ENCODE measurements at places on chromosomes 3 and 15.

GRCh38 chr3:28485164-28485563 is 136.5 kb upstream of the AZI2 start:
- DNase-seq: no peak

- no peak for DNase-seq
Measured at GRCh38 chr15:94263341-94264273, 32.2 kb downstream of the MCTP2 start.

GRCh38 chr3:196555295-196555694 is 13.1 kb downstream of the WDR53 start:
- no peak for DNase-seq

- no peak for DNase-seq
Measured at GRCh38 chr3:32292085-32292796, 53.8 kb downstream of the CMTM8 start.

- DNase-seq: no peak
Measured at GRCh38 chr3:133127381-133127780, 89.2 kb downstream of the TMEM108 start.

- DNase-seq: no peak
Measured at GRCh38 chr15:75171408-75171807, 30.3 kb upstream of the C15orf39 start.

- no peak for DNase-seq
Measured at GRCh38 chr15:34987609-34988026, 469 bp downstream of the ZNF770 start.

- DNase-seq: no peak
Measured at GRCh38 chr3:22691856-22692628, 511.1 kb upstream of the UBE2E2 start.

DNA sequence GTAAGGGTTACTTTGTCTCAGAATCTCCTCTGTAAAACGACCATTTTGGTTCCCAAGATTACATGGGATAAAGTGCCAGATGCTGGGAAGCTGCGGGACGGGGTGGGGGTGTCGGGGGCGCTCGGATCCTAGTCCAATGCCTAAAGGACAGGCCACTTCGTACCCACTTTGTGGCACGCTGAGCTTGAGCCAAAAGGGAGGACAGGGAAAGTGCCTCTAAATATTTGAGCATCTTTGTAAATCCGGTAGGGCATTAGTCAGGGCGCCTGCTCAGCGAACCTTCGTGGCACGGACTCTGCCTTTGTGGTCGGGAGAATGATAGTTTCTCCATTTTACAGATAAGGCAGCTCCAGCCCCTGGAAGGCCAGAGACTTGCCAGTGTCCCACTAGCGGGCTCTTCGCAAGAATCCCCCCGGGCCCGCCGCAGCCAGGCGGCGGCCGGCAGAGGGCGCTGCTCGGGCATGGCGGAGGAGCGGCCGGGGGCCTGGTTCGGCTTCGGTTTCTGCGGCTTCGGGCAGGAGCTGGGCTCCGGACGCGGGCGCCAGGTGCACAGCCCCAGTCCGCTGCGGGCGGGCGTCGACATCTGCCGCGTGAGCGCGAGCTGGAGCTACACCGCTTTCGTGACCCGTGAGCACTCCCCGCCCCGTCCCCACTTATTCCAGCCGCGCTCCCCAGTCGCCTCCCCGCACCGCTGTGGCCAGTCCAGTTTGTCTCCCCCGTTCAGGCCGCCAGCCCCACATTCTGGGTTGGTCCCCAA is 1.8 kb downstream of the RCCD1 start:
- DNase-seq: peak; percentile 16

GRCh38 chr15:78351539-78351938 is 11.4 kb downstream of the CRABP1 start:
- no peak for DNase-seq

GRCh38 chr15:99438691-99439523 is 126.9 kb upstream of the MEF2A start:
- no peak for DNase-seq

DNA sequence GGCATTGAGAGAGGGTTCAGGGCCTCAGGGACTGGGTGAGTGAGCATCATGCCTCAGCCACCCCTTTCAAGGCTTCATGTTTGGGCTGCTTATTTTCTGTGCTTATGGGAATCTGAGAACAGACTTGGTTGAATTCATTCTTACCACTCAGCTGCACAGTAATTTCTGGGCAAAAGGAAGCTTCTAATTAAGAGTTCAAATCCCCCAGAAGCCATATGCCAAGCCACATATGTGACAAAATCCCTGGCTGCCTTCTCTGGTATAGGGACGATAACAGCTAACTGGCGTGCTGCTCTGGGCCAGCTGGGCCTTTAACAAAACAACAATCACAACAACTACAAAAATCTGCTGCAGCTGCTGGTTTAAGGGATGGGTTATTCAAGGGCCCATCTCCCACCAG is 181.0 kb upstream of the ANKRD28 start:
- DNase-seq: no peak

- no peak for DNase-seq
Measured at GRCh38 chr3:46564190-46565021, 1.7 kb downstream of the LRRC2 start.

DNA sequence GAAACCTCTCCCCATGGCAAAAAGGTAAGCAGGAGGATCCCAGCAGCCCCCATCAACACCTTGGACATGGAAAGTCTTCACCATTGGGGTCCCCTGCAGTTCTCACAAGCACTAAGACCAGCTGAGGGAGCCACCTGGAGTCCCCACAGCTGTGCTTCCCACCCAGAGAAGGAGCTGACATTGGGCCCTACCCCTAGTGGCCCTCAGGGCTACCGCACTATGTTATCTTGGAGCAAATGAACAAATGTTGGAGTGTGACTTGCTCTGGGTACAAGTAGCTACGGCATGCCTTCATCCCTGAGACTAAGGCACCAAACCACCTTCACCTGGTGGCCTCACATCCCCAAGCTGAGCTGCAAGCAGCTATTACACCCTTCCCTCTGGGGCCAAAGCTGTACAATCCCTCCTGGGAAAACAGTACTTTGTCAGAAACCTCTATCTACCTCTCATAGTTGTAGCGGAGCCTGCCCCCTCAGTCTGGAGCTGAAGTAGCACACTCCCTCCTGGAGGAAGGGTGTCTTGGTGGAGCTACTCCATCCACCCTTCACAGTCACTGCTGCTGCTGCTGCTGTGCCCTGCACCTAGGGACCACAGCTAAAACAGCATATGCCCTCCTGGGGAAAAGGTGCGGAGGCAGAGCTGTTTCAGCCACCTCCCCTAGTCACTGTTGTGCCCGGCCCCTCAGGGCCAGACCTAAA is 42.7 kb downstream of the SERP1 start:
- no peak for DNase-seq

- DNase-seq: peak; percentile 37
Measured at GRCh38 chr3:184361532-184361931, at the start of the genes CLCN2 and POLR2H. CLCN2 (minus strand) TSS chr3:184361605; CDS start chr3:184361479, 126 bp downstream. POLR2H (plus strand) TSS chr3:184361710; CDS start chr3:184363493, 1,783 bp downstream.

GRCh38 chr15:76460871-76461270 is 124.3 kb downstream of the ISL2 start:
- DNase-seq: no peak

DNA sequence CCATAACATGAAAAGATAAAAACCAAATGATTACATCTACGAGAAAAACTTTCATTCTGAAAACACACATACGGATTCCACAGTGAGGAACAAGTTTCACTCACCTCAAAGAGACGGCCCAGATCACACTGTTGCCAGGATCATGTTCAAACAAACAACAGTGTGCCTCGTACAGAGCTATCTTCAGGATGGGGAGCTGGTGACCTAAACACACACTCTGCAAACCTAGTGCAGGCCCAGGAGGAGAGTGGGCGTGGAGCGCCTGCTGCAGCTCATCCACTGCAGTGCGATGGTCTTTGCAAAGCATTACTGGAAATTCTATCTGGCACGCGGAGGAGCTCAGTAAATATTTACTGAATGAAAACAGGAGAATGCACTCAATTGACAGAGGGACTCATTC is 38.5 kb downstream of the TAMM41 start:
- DNase-seq: no peak

- DNase-seq: no peak
Measured at GRCh38 chr3:69821133-69821532, 81.9 kb downstream of the MITF start.

- no peak for DNase-seq
Measured at GRCh38 chr3:18593231-18593630, 168.1 kb upstream of the SATB1 start.

DNA sequence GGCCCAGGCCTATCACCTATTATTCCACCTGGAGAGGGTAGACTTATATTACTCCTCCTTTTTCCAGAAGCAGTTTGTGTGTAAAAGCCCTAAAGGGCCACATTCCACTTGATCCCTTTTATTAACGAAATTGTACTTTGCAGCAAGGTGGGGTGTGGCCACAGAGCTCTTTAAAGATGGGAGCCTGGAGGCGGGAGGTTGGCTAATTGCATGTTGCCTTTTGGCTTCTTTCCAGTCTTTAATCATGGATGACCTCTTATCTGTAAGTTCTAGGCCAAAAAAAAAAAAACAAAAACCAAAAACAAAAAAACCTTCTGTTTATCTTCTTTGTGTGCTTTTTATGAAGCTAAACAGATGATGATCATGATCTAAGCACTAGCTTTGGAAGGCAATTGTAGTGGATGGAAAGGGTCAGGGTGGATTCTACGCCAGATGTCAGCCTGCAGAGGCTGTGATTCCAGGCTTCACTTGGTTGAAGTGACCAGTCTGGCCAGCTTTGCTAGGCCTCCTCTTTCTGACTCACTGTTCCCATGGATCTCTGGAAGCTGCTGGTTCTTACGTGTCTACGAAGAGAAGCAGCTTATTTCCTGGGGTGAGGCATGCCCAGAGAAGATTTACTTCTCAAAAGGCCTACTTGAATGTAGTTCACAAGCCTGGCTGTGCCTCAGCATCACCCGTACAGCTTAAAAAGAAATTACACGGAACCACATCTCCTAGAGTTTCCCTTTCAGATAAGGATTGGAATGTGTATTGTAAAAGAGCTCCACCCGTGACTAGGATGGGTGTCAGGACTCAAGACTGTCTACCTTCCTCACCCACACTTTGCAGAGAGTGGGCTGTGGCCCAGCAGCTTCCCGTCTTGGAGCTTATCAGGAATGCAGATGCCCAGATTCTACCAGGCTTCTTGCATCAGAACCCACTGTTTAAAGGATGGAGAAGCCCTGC is 330.9 kb upstream of the C2CD4B start:
- no peak for DNase-seq

GRCh38 chr15:69082021-69082502 is 67.6 kb downstream of the NOX5 start:
- no peak for DNase-seq

- no peak for DNase-seq
Measured at GRCh38 chr3:150049317-150049716, 78.6 kb upstream of the PFN2 start.

- DNase-seq: no peak
Measured at GRCh38 chr3:58336135-58336882, 3.6 kb downstream of the PXK start.

DNA sequence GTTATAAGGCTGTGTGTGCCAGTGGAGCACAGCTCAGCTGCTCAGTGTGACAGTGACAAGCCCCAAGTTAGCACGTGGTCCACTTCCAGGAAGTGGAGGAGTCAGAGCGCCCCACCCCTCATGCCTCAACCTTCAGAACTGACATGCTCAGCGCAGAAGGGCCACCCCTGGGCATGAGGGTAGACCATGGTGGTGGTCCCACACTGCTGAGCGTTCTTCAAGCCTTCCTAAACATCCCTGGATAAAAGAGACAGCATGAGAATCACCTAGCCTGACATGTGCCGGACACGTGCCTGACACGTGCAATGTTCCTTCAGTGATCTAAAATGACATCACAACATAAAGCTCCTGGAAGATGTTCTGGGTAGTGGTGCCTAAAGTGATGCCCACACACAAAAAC is 16.8 kb downstream of the ATP10A start:
- peak; percentile 67 for DNase-seq

DNA sequence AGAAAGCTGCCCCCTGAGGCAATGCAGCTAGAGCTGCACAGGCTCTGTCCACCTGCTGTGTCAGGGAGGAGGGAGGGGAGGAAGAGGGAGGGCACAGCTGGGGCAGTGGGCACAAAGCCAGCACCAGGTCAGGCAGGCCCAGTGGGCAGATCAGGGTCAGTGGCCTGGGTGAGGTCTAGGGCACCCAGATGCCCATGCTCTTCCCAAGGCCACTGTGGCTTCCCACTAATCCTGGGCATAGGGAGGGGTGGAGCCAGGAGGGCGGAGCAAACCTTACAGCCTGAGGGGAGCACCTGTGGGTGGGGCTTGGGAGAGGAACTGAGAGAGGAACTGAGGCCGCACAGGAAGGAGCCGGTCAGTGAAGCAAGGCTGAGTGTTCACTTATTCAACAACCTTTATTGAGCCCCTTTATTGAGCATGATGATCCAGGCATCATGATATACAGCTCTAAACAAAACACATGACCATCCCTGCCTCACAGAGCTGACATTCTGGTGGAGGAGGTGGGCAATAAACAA is 55.0 kb downstream of the RHCG start:
- DNase-seq: no peak

GRCh38 chr3:195753581-195753980 is 32.8 kb downstream of the MUC20 start:
- no peak for DNase-seq

DNA sequence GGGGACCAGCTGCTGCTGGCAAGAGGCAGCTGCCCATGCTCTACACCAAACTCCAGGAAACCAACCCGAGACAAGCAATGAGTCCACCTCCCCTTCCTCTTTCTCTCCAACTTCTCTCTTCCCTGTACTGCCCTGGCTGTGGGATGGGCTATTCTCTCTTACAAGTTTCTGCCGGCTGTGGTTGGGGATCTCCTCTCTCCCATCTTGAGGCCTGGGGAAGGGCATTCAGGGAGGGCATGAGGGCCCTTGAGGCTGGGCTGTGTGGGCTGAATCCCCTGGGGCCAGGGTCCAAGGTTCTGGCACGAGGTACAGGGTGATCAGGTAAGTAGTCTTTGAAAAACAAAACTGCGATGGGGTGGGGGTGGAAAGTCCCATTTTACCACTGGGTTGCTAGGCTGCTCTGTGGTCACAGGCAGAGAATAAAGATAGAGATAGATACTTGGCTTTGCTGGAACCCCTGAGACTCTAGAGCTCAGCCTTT is 32.3 kb upstream of the CTSH start:
- DNase-seq: no peak

DNA sequence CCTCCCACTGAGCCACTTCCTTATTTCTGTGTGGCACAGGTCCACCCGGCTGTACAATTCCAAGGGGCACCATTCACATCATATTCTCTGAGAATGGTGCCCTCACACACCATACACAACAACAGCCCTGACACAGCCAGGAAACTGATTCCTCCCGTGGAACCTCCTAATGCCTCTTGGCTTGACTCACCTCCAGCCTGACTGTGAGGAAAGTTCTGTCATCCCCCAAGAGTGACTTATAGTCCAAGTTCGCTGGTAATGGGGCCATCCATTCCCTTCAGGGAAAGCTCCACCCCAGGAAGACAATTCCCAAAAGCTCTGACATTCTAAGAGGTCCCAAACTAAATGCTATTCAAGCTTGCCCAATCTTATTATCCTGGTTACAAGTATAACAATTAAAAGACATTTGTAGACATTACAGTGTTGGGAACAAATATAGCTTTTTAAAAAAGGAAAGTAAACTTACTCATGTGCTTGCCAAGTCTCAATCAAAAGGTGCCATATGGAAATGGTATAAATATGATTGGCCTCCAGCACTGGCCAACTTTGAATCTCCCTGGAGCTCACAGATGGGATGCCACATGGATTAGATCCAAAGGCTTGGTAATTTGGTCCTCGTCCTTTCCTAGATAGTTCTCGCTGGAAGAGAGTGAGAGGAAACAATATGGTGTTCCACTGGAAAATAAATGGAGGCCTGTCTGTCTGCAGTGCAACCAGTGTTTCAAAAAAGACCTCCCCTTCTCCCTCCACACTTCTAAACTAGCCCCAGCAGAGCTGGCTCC is 56.3 kb upstream of the PSMD6 start:
- DNase-seq: no peak
